ENCODE measurements at places on chromosomes 7 and 10.
A peak's percentile ranks its signal among the peaks of the same experiment; 100 is the strongest.

- no peak for DNase-seq
Observed at GRCh38 chr7:100674411-100675104, 1.0 kb downstream of the GNB2 start.

DNA sequence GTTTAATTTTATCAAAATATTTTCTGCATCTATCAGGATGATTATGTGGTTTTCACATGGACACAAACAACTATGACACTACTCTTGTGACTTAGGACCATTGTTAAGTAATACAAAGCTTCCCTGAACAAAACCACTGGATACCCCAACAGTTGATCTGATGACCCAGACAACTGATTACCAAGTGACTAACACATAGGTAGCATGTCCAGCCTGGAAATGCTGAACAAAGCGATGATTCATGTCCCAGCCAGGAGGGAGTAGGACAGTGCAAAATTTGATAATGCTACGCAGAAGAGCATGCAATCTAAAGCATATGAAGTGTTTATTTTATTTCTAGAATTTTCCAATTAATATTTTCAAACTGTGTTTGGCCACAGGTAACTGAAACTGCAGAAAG, 8.9 kb upstream of the PNLIP start:
- no peak for DNase-seq

DNA sequence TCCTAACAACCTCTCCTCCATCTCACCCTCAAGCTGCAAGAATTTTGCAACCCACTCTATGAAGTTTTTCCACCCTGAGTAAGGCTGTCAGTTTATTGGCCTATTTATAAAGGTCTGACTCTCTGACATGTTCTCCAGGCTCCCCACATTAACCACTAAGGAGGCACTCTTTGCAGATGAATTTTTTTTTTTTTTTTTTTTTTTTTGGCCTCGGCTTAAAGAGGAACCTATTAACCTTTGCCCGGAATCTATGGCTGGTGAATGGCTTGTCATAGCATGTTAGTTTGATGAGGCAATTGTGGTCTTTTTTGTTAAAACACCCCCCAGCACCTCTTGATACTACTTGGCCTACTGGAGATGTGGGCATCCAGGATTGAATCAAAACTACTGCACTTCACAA, 57.1 kb downstream of the TBXAS1 start:
- DNase-seq: no peak

GRCh38 chr7:16921644-16922257, 40.0 kb upstream of the AGR3 start:
- no peak for DNase-seq

- DNase-seq: no peak
Observed at GRCh38 chr7:6606866-6607583, 8.4 kb upstream of the ZNF853 start.

DNA sequence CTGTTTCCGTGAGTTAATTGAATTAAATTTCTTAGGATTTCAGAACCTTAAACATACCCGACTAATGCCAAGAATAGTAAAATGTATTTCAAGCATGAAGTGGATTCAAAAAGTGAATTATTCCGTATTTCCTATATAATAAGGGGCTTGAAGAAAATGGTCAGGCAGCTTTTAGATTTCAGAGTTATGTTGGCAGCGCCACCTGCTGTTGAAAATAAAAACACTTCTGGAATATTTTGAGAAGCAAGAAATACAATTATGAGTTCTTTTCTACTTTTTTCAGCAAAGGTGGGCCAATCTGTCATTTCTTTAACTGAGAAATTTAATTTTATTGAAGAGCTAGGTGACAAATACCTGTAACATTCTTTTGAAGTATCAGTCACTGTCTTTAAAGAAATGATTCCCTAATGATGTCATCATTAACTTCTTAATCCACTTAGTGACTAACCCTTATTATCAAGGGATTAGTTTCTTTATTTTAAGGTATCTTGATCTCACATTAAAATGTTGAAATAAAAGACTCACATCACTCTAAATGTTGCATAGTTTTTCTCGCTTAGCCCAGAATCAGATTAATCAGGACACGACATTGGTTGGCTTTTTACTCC, 36.6 kb upstream of the AGR3 start:
- peak; percentile 23 for DNase-seq

GRCh38 chr7:12444785-12445184, 41.1 kb upstream of the VWDE start:
- DNase-seq: no peak

DNA sequence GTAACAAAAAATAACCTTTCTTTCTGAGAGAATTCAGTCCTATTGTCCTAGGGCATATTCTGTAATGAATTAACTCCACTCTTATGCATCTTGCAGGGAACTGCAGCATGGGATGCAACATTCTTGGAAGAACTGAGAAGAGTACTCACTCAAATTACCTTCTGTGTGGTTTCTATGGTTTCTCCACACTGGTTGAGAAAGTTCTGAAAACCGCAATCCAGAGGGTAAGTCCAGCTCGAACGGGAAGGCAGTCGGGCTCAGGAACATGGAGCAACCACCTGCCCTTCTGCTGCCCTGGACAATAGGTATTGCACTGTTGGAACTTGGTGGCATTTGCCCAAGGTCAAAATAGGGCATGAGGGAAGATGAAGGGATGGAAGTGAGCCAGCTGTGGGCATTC, 59.6 kb upstream of the CDK13 start:
- DNase-seq: no peak

GRCh38 chr7:63106506-63107388, 891.9 kb upstream of the ZNF722 start:
- DNase-seq: no peak

GRCh38 chr10:88342733-88343310, 240.3 kb downstream of the RNLS start:
- DNase-seq: no peak

GRCh38 chr7:22563621-22564241, 63.7 kb upstream of the STEAP1B start:
- DNase-seq: peak; percentile 34

- no peak for DNase-seq
Observed at GRCh38 chr10:3873728-3874461, 88.9 kb upstream of the KLF6 start.

- no peak for DNase-seq
Observed at GRCh38 chr7:985127-985416, 2.1 kb downstream of the CYP2W1 start.

GRCh38 chr10:104085801-104086400, at the start of gene COL17A1:
TSS of gene COL17A1 (minus strand) at chr10:104085880. CDS start at chr10:104080673, 5,207 bp downstream.
- no peak for DNase-seq

DNA sequence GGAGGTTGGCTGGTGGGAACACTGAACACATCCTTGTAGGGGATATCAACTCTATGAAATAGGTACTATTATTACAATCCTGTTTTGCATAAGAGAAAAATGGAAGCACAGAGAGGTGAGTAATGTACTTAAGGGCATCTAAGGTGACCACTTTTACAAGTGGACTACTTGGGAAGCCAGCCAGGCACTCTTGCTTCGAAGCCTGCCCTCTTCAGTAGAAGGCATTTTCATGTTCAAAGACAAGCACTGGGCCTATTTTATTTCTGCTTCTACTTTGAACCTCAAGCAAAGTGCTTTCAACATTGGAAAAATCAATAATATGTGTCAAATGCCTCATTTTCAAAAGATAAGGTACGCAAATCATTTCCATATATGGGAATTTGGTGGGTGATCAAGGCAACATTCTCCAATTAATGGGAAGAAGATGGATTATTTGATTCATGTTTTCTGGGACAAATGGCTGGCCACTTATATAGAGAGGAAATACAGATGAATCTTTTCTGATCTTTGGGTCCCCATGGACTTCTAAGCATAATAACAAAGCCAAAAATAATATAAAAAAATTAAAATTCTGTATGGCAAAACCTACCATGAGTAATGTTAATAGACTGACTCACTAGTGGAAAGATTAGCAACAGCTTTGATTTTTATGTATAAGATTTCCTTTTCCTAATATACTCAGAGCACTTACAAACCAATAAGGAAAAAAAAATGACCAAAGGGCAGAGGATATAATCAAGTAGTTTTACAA, 270.2 kb downstream of the FRMD4A start:
- DNase-seq: no peak

DNA sequence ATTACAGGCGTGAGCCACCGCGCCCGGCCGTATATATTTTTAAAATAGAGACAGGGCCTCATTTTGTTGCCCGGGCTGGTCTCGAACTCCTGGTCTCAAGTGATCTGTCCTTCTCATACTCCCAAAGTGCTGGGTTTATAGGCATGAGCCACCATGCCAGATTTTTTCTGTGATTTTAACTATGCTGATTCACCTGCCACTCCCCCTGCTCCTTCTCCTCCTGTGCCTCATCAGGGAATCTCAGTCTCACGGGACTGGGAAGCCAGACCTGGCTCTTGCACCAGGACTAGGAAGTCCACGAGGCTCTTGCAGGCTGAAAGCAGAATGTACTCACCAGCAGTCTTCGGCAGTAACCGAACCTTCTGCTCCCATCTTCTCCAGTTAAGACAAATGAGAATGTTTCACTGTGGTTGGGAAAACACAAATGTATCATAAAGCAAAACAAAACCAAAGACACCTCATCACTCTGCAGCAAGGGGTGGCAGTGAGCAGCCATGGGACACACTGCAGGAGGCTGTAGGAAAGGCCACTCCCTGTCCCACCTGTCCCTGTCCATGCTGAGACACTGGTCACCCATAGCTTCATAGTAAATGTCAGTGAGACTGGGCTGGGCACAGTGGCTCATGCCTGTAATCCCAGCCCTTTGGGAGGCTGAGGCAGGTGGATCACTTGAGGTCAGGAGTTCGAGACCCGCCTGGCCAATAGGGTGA, 78.7 kb upstream of the MKRN1 start:
- no peak for DNase-seq

GRCh38 chr7:18760631-18761445, 265.3 kb downstream of the HDAC9 start:
- DNase-seq: no peak

DNA sequence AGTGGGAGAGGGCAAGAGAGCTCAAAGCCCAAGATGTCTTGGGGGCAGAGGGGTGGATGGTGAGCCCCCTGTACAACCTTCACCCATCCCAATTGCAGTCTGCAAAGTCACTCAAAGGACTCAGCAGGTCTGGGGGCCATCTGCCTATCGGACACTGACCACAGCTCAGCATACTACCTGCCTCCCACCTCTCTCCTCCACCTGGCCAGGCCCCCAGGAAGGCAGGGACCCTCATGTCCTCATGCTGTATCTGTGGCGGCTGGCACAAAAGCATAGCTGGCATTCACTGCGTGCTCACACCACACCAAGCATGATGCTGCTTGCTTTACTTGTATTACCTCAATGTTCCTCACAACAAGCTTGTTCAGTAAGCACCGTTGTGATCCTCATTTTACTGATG, 16.2 kb upstream of the CRHR2 start:
- DNase-seq: no peak

DNA sequence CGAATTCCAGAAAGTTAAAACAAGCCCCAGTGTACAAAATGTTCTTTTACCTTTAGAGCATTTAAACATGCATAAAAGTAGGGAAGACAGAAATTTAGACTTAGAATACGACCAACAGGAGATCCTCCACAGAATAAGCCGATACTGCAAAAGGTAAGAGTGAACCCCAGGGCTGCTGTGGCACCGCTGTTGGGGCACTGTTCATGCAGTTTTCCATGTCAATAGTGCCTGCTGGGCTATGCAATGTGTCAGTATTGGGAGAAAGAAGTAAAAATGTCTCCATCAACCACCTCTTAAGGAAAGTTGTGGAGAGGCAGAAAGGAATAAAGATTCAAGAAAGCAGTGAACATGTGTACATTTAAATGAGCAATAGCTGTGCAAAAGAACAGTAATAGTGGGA, 326.5 kb upstream of the SEMA3C start:
- no peak for DNase-seq

DNA sequence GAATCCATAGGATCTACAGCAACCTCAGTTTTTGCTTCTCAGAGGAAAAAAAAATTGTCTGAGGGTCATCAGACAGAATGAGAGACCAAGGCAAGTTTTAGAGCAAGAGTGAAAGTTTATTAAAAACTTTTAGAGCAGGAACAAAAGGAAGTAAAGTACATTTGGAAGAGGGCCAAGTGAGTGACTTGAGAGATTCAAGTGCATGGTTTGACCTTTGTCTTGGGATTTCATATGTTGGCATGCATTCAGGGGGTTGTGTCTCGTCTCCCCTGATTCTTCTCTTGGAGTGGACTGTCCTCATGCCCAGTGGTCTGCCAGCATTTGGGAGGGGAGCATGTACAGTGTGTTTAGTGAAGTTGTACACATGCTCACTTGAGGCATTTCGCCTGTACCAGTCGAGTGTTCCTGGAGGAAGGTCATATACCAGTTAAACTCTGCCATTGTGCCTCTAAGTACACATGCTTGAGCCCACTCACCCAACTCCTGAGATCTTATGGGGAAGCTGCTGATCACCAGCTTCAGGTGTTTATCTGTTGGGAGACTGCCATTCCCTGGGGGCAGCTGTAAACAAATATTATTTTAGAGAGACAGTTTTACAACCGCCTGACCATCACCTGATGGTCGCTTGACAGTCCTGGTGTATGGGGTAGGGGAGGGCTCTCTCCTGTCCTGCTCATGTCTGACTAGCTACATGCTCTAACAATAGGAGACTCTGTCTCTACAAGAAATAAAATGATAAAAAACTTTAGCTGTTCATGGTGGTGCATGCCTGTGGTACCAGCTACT, 109.4 kb downstream of the EEPD1 start:
- no peak for DNase-seq

DNA sequence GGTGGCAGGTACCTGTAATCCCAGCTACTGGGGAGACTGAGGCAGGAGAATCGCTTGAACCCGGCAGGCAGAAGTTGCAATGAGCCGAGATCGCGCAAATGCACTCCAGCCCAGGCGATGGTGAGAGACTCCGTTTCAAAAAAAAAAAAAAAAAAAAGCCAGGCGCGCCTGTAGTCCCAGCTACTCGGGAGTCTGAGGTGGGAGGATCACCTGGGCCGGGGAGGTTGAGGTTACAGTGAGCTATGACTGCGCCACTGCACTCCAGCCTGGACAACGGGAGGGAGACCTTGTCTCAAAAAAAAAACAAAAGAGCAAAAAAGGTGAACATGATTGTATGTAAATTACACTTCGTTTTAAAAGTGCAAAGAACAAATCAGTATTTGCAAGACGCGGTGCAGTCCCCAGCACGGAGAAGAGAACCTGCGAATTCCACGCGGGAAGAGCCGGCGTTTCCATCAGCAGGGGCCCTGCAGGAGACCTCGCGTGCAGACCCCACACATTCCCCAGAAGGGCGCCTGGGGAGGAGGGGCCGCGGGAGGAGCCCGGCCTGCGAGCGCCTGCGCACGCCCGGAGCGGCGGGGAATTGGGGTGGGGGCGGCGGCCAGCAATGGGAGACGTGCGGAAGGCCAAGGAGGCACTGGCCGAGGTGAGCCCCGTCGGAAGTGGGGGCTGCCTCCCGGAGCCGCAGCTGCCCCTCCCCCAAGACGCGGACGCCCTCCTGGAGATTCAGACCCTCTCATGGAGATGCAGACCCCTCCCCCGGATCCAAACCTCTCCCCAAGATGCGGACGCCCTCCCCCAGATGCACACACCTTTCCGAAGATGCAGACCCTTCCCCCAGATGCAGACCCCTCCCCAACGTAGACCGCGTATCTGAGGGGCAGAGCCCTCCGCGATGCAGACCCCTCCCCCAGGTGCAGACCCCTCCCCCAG, 16.7 kb upstream of the SUN1 start:
- DNase-seq: peak; percentile 25

GRCh38 chr10:792792-793100, 103.3 kb upstream of the DIP2C start:
- DNase-seq: no peak
